ENCODE measurements at places on chromosomes 3 and 15.

DNA sequence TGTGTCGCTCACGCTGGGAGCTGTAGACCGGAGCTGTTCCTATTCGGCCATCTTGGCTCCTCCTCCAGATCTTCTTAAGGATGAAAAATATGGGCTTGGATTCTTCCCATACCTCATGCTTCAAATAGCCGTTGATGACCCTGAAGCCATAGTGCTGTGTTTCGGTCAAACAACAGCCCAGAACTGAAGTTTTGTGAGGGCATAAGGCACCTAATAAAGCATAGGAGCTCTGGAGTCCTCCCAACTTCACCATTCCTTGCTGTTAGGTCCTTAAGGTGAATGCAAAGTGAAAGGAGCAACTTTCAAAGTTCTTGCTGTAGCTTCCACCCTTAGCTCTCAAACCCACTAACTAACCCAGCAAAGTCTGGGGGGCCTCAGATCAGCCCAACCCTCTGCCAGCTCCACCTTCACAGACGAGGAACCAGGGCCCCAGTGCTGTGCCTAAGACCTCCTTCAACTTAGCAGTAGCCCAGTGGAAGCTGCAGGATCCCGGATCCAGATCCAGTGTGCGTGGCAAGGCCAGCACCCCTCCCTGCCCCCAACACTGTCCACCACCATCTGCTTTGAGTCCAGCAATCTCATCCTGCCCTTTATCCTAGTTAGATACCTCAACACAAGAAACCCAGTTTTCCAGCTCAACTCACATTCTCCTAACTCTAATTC, at the start of gene GRK7:
TSS of gene GRK7 (plus strand) at position 321 of the 663 bp plus-strand sequence. CDS start 14,877 bp downstream, outside the sequence.
- DNase-seq: no peak

GRCh38 chr3:64560791-64561190, 127.0 kb downstream of the ADAMTS9 start:
- DNase-seq: no peak

- DNase-seq: no peak
These were observed 514.4 kb downstream of the FGF12 start for GRCh38 chr3:192212979-192213378.

- DNase-seq: peak; percentile 22
These were observed 465.8 kb upstream of the ROBO1 start for GRCh38 chr3:80233576-80233975.

- peak; percentile 81 for DNase-seq
These were observed 12.4 kb downstream of the GYG1 start for GRCh38 chr3:149003653-149004305.

DNA sequence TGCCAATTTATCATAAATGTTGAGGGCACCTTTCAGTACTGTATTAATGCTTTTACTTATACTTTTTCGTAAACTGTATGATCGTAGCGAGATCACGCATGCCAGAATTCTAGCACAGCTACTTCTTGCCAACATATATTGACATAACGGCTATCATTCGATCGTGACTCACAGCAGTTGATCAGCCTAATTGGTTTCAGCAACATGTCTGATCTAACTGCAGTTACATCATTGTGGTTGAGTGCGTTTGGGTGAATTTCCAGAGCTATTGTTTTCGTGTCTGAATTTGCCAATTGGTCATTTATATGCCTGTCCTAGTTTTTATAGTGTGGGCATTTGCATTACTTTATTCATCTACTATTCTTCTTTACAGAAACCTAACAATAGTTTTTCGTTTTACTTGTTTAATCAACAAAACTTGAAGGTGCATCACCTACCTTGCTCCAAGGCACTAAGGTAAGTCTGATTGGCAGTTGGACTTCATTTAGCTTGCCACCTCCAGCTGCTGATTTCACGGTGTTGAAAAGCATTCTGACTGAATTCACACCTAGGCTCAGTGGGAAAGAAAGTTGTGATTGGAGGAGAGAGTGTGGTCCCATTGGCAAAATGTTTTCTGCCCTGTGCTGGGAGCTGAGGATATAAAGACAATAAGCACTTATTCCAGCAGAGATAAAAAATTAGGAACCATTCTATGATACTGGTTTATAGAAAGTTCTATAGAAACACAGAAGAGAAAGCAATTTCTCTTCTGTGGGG, 120.9 kb upstream of the RGMA start:
- no peak for DNase-seq

DNA sequence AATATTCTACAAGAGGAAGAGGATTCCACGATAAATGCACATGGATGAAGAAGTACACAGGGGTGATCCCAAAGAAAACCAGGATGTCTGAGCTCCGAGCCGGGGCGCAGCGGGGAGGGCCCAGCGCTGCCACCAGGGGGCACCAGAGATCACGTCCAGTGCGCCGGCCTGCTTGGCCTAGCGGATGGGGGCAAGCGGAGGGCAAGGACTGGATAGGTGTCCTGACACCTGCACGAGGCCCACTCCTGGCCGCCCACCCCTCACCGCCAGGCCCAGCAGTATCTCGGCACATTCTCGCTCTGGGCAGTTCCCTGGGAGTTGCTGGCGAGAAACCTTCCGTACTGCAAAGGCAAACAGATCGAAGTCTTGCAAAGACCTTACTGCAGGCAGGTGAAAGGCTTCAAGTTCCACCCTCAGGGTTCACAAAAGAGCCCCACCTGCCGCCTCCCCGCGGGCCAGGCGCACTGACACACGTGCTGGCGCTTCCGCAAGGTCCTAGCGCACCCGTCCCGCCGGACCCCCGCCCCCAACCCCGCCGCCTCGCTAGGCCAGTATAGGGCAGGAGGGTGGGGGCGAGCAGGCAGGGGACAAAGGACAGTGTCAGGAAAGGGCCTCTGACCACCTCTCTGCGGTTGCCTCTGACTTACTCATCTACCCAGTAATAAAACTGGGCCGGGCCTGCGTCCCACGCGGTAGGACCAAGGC, 3.3 kb downstream of the ANKRD63 start:
- peak; percentile 65 for DNase-seq
